Chondrocyte (in vitro differentiated cells): ENCODE measurements at places on chromosomes 6 and 20. TPM values are rescaled to one million over a fixed set of nuclear protein-coding genes. Genes with fewer than 3 reads are reported as not detected.

The LRFN2 gene
- 0.05 TPM in 1 of 3 replicates, not detected in the others for total RNA-seq

The C6orf58 gene
- not detected in 3 replicates for total RNA-seq

The TBX18 gene
- 6.9 to 10.7 TPM (median 9.1 TPM) in 3 replicates for total RNA-seq

The CCHCR1 gene
- total RNA-seq: 11.2 to 18.3 TPM (median 13.4 TPM) in 3 replicates

The NMBR gene
- not detected in 3 replicates for total RNA-seq
